ENCODE measurements at places on chromosomes 2 and 18.

- DNase-seq: no peak
These were observed 4.1 kb upstream of the PRKCE start for GRCh38 chr2:45647356-45647755.

DNA sequence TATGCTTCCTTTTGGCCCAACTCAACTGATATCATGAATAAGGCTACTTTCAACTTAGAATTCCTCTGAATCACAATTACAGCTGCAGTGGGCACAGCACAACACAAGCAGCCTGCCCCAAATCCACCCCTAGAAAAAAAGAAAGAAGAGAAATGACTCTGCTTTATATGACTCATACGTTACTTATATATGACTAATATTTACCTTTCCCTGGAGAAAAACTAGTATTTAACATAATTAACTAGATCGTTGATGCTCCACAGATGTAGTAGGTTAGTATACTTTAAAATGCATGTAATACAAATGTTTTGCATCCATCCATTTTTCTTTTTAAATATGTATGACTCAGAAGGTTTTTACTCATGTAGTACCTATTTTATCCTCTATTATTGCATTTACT, 133.3 kb upstream of the UNC80 start:
- DNase-seq: no peak

GRCh38 chr18:46668694-46669093, 11.7 kb upstream of the LOXHD1 start:
- DNase-seq: no peak

DNA sequence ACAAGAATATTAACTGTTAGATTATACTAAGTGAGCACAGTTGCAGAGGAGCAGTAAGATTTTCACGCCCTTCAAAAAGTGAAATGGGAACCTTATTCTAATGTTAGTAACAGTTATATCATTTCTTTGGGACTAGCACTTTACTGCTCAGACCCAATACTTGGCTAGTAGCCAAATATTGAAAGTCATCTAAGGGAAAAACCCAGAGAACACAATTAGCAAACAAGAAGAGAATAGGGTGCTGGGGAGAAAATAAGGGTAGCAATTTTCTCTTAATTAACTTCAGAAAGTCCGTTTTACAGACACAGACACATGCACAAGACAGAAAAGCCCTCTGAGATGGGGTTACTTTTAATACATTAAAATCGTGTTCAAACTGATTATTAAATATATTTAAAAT, 71.8 kb downstream of the ID2 start:
- no peak for DNase-seq

DNA sequence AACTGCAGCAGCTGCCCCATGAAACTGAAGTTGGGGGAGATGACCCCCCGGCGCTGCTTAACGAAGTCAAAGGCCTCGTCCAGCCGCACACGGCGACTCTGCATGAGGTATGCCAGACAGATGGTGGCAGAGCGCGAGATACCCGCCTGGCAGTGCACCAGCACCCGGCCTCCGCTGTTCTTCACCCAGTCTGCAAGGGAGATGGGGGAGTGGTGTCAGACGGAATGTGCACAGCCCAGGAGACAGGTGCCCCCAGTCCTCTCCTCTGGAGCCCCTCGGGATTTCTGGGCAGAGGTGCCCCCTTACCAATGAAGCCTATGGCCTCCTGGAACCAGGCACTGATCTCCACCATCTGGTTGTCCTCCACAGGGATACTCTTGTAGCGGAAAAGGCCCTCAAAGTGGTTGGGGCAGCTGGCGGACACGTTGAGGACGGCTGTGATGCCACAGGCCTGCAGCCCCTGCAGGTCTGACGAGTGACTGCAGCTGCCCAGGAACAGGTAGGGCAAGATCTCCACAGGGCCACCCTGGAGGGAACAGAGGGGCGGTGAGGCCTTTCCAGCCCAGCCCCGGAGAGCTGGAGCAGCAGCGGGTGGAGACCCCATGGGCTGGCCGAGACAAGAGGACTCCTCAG, 1.3 kb downstream of the DUSP2 start:
- DNase-seq: no peak

- DNase-seq: peak; percentile 14
These were observed 475 bp downstream of the B3GNT2 start for GRCh38 chr2:62196278-62196901.

GRCh38 chr2:102100371-102101096, 42.0 kb upstream of the IL1R1 start:
- DNase-seq: no peak

- DNase-seq: no peak
These were observed 40.5 kb upstream of the IL1R1 start for GRCh38 chr2:102101849-102102635.

GRCh38 chr2:65877331-65878010, 445.1 kb upstream of the SPRED2 start:
- DNase-seq: no peak

DNA sequence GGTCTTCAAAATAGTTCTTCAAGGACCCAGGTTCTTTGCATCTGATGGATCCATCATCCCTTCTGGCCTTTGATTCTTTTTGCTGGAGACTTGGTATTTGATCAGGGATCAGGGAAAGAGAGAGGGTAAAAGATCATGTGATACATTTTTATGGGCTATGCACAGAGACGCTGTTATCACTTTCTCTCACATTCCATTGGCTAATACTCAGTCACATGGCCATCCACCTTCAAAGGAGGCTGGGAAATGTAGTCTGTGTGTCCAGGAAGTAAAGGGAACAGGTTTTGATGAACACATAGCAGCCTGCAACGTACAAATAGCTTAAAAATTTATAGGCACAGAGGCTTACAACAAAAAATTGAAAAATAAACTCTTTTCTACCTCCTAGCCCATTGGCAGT, 629.6 kb upstream of the FANCL start:
- DNase-seq: no peak

- no peak for DNase-seq
These were observed 11.8 kb downstream of the ARHGAP25 start for GRCh38 chr2:68746408-68746807.

- DNase-seq: no peak
These were observed 50.3 kb upstream of the GREB1L start for GRCh38 chr18:21191596-21192307.

DNA sequence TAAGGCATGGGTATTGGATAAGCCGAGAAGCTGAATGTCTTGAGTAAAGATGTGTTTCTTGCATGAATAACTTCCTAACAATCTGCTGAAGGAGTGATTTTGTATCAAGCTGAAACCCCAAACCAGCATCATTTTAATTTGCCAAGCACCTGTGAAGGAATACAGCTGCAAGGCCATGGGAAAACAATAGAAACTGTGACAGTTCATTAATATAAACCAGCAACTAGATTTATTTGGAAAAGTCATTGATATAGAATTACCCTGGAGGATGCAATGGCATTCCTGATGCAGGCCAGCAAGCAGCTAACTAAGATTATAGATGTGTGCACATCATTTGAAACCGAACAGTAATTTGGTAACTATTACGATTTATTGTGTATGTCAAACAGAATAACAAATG, 155.7 kb upstream of the TCF4 start:
- no peak for DNase-seq

DNA sequence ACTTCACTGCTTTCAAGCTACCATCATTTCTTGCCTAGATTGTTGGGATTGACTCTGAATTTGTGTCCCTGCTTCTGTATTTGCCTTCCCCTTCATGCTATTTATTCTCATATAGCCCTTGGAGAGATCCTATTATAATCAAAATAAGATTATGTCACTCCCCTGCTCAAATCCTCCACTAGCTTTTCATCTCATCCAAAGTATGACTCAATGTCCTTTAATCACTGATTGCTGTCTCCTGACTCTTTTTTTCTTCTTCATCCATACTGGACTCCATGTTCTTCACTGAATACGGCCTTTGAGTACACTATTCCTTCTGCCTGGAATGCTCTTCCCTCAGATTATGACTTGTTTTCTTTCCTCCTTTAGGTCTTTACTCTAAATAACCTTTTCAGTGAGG, 5.0 kb downstream of the RBKS start:
- DNase-seq: no peak

DNA sequence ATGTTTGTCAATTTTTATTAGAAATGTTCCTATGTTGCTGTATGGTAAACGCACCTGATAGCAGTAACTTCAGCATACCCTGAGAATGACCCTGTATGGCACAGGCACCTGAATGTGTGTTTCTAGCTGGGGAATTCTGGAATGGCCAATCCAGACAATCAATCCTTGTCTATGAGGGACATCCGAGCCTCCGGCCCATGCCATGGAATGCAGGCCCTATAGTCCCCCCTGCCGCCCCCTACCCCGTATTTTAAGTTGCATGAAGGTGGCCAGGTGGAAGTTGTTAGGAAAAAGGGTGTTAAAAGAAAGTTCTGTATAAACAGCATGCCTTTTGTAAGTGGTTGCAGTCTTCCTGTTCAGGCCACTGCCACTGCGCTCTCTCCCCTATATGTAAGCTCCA, 595.9 kb downstream of the DSC3 start:
- no peak for DNase-seq

DNA sequence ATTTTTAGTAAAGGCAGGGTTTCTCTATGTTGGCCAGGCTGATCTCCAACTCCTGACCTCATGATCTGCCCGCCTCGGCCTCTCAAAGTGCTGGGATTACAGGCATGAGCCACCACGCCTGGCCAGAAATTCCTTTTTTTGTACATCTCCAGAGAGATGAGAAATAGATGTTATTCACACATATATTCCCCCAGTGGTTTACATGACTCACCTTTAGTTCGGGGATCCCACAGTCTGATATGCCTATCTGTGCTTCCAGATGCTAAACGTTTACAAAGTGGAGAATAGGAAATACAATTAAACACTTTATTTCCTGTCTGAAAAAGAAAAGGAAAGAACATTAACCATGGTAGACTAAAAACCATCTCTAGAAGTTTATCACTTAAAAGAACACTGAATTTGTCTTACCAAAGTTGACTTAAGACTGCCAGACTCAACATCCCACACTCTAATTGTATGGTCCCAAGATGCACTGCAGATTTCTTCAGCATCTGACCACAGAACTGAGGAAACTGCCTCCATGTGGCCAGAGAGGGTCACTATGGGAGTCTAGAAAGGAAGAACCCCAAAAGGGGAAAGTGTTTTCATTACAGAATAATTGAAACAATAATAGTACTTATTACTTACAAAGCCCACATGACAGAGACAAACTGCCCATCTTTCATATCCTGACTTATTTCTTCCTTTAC, 12.6 kb upstream of the ICA1L start:
- no peak for DNase-seq

GRCh38 chr2:78701546-78701945, 324.0 kb upstream of the REG3G start:
- no peak for DNase-seq

- DNase-seq: no peak
These were observed 209.4 kb upstream of the RBBP8 start for GRCh38 chr18:22723773-22724172.

DNA sequence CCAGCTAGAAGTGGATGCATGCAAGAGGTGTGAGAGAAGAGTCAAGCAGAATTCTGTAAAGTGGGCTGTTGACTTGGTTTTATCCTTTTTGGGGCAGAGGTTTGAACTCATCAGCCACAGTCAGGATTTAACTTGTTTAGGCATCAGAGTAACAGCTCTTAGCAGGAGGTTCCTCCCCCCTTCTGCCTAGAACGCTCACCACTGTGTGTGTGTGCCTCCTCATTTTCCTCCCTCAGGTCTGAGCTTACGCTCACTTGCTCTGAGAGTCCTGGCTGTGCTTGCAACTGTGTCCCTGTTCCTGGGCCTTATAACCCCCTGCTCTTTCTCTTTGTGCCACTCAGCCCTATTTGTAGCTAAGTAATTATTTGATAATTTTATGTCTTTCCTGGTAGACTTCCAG, 167.9 kb downstream of the TMEM182 start:
- no peak for DNase-seq

DNA sequence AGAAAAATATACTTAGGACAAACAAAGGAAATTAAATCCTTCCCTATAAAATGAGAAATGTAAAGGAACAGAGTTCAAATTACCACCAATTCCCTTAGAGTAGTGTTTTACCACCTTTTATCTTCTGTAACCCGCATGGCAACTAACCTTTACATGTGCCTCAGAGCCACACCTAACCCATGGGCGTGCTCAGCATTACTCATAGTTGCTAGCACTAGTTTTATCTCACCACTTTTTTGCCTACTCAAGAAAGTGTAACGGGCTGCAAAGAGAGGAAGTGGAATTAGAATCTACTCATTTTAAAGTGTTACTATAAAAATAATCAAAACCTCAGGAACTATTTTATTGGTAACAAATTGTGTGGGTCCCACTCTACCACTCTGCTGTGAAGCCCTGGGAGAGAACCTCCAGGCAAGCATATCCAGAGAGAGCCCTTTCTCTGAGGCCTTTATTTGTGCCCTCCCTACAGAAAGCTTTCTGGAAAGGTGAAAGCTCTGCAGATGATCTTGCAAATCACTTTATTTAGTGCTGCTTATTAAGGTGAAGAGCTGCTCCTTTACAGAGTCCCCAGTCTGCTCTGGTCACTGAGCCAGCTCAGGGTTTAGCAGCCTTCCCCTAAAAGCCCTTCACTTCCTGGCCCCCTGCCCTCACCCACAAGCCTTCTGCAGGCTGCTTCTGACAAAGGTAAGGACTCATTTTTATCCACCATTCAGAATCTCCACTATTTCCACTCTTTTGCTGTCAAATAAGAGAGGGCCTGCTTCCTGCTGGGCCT, 98.8 kb downstream of the TRABD2A start:
- DNase-seq: no peak

- no peak for DNase-seq
These were observed 8.8 kb upstream of the POLI start for GRCh38 chr18:54260396-54261072.

DNA sequence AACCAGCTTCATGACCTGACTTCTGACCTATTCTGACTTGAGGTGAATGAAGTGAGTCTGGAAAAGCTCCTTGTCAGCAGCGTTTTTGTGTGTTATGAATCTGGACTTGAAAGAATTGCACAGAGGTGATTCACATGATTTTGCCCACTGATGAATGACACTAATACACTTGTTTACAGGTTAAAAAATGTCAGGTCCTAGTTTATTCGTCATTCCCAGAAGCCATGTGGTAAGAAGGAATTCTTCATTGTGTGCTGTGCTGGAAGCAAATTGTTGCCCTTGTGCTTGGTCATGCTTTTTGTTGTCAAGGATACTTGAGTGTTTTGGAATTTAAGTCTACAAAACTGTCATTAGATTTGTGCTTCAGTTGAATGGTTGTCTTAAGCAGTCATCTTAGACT, 15.5 kb downstream of the SEC11C start:
- DNase-seq: no peak

GRCh38 chr2:37742286-37742685, 70.8 kb upstream of the CDC42EP3 start:
- no peak for DNase-seq

GRCh38 chr2:152431370-152432098, 96.6 kb downstream of the FMNL2 start:
- no peak for DNase-seq
